Muscle of arm (tissue), 14 donors: ENCODE measurements at places on chromosomes 12 and 14. TPM values are rescaled to one million over a fixed set of nuclear protein-coding genes. Genes with fewer than 3 reads are reported as not detected.

DNA sequence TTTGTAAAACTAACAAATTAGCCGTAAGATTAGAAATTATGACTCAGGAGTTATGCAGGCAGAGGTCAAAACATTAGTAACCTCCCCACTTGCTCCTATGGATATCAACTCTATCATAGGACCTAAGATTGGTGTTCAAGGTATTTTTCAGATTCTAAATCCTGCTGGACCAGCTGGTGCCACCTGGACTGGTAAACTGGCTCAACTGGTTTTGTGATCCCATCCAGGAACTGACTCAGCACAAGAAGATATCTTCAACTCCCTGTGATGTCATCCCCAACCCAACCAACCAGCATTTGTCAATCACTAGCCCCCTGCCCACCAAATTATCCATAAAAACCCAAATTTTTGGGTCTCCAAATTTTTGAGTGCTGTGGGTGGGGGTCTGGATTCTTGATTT lies 98.1 kb upstream of the OR4E1 start:
- DNase-seq = no peak

- no peak for DNase-seq
Measured at GRCh38 chr12:27790179-27790578, 10.1 kb upstream of the MANSC4 start.

The GPR162 gene
- polyA plus RNA-seq = 15.6 TPM

The CNTN1 gene
- 11.2 TPM for polyA plus RNA-seq

The RAD51AP1 gene
- polyA plus RNA-seq = 11.9 TPM

The FAM186B gene
- polyA plus RNA-seq = 0.50 TPM

GRCh38 chr14:76997257-76997970 lies 31.1 kb downstream of the IRF2BPL start:
- DNase-seq = no peak

The A2ML1 gene
- polyA plus RNA-seq = not detected

The GLS2 gene
- 1.2 TPM for polyA plus RNA-seq

- no peak for DNase-seq
Measured at GRCh38 chr12:104650541-104650940, 193.8 kb downstream of the CHST11 start.
